ENCODE measurements at places on chromosomes 2 and 18. TPM values are rescaled to one million over a fixed set of nuclear protein-coding genes. Genes with fewer than 3 reads are reported as not detected.

CNDP1 gene
- not detected for total RNA-seq

EXOC6B gene
- total RNA-seq = 31.1 TPM

TMEM247 gene
- not detected for total RNA-seq

SERPINB10 gene
- not detected for total RNA-seq

SULT1C4 gene
- total RNA-seq = 11.3 TPM
